ENCODE measurements at places on chromosomes 1 and 21.

GRCh38 chr1:69991644-69992043 is 213.7 kb downstream of the LRRC40 start:
- no peak for DNase-seq

- DNase-seq: no peak
Measured at GRCh38 chr1:3736131-3736561, 16.1 kb upstream of the CCDC27 start.

- DNase-seq: no peak
Measured at GRCh38 chr1:81428998-81429397, 371.7 kb upstream of the ADGRL2 start.

GRCh38 chr1:14625572-14625971 is 27.1 kb downstream of the KAZN start:
- no peak for DNase-seq

GRCh38 chr1:236393681-236394481 is at the start of gene EDARADD:
Gene EDARADD, plus strand, starts transcription at chr1:236394286. Its CDS starts 159 bp downstream, at chr1:236394445.
- DNase-seq: no peak

GRCh38 chr1:41486371-41487125 is 2.1 kb upstream of the EDN2 start:
- DNase-seq: no peak

DNA sequence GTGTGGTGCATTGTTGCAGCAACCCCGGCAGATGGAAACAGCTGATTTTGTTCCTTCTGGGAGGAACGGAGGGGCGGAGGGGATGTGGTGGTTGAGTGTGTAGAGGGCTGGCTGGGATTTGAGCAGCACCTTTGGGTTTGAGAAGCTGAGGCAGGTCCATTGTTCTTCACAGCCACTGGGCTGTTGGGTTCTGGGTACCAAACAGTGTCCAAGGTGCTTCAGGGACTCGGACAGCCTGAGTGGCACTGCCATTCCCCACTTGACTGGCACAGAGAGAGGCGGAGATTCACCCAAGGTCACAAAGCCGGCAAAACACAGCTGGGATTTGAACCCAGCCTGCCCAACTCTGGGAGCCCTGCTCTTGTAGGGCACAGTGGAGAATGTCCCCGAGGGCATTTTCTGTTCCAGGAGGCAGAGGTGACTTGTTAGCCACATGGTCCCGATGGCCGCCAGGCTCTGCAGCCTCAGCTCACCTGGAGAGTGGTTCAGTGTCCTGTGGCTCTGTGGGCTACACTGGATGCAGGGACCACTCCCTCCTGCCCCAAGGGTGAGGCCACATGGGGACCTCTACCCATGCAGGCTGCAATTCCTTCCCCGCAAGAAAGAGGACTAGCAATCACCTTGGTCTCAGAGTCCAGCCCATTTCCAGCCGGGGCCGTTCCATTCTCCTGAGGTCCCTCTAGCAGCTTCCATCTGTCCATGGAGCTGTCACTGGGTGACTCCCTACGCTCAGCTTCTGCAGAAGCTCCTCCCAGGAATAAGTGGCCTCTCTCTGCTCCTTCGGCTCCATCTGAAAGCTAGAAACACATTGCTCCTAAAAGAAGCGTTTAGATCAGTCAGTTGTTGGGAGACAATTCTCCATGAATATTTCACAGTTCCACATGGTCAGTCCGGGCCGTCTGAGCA is 31.2 kb upstream of the C1orf174 start:
- no peak for DNase-seq

- DNase-seq: no peak
Measured at GRCh38 chr1:18486195-18486594, 5.5 kb downstream of the KLHDC7A start.

DNA sequence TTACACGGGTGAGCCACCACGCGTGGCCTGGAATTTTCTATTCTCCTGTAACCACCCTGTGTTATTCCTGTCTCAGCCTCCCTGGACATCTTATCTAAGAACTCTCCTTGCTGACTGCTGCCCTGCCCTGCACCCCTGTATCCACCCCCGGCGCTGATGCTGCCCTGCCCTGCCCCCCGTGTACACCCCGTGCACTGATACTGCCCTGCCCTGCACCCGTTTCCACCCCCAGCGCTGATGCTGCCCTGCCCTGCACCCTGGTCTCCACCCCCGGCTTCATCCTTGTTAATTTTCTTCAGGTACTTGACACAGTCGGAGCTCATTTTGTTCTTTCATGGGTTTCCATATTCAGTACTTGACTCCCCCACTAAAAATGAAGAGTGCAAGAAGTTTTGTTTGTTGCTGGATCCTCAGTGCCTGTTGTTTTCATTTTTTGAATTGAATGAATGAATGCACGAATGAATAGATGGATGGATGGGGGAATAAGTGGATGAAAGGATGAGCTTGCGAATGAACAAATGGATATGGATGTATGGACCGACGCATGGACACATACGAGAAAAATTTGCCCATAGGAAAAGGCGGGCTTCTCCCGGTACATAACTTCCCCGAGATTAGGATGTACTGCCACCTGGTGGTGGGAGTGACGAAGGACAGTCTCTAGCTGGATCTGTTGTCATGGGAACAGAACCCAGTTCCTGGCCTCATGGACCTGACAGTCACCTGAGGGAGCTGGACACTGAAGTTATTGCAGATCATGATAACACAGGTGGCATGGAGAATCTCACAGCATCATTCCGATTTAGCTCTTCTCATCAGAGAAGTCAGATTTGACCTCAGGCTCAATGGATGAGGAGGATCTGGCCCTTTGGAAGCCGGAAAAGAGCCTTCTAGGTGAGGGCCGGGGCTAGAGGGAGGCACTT is 14.9 kb downstream of the AADACL4 start:
- DNase-seq: peak; percentile 46

DNA sequence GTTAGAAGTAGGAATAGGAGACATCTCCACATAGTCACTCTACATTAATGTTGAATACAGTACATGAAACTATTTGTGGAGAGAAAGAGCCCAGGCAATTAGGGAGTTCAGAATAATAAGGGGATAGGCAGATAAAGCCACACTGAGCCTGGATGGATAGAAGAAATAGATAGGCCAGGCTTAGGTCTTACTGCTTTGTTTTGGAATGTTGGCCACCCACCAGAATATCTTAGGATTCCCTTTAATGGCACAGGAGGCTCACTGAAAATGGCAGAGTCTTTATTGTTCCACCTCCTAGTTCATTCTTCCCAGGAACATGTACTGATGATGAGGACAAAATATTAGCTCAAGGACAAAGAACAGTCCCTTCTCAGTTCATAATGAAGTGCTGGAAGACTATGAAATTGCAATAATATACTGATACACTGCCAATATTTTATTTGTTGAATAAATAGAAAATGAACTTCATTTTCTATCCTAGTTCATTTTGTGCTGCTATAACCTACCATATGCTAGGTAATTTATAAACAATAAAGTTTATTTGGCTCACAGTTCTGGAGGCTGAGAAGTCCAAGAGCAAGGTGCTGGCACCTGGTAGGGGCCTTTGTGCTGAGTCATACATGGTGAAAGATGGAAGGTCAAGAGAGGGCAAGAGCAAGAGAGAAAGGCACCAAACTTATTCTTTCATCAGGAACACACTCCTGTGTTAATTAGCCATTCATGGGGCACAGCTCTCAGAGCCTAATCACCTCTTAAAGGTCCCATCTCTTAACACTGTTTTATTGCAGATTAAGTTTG is 87.3 kb downstream of the TBX15 start:
- no peak for DNase-seq

- no peak for DNase-seq
Measured at GRCh38 chr1:156660752-156661112, 16.5 kb downstream of the NES start.

GRCh38 chr1:32859915-32860314 is 10.8 kb downstream of the FNDC5 start:
- no peak for DNase-seq

GRCh38 chr1:245232931-245233330 is 78.1 kb downstream of the KIF26B start:
- no peak for DNase-seq

GRCh38 chr1:3347257-3348020 is 107.0 kb upstream of the ARHGEF16 start:
- no peak for DNase-seq

- DNase-seq: no peak
Measured at GRCh38 chr1:33111965-33112364, 31.0 kb downstream of the AZIN2 start.

DNA sequence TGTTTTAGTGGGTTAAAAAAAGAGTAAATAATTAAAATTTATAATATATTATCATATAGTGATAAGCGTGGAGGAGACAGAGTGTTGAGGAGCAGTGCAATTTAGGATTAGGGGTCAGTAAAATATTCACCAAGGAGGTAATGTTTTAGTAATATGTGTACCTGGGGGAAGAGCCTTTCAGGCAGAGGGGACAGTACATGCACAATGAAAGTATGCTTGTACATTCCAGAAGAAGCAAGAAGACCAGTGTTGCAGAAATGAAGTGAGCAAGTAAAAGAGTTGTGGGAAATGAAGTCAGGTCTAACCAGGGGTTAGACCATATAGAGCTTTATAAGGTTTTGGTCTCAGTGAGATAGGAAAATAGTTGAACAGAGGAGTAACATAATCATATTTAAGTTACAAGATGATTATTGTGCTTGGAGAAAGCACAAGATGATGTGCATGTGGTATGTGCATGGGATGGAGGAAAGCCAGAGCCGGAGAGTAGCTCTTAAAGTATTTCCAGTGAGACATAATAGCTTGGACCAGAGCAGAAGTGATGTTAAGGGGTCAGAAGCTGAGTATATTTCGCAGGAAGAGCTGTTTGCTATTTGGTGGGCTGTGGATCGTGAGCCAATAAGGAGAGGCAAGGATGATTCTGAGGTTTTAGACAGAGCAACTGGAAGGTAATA is 44.8 kb downstream of the SNX7 start:
- no peak for DNase-seq

GRCh38 chr21:28537371-28538079 is 455.2 kb downstream of the LTN1 start:
- no peak for DNase-seq

DNA sequence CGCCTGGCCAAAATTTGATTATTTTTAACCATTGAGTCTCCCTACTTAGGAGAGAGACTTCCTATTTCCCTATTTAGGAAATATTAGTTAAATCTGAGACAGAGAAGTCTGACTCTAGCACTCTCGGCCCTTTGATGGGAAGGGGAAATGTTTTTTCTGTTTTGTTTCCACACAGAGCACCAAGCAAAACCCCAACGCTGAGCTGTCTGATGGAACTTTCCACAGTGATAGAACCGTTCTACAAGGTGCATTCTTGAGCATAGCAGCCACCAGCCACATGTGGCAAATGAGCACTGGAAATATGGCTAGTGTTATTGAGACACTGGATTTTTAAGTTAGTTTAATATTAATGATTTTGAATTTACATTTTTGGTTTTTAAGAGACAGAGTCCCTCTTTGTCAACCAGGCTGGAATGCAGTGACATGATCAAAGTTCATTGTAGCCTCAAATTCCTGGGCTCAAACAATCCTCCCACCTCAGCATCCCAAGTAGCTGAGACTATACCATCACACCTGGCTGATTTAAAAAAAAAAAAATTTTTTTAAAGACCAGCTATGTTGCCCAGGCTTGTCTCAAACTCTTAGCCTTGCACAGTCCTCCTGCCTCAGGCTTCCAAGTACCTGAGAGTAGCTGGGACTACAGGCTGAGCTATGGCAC is 77.3 kb upstream of the GALNT2 start:
- no peak for DNase-seq

- peak; percentile 81 for DNase-seq
Measured at GRCh38 chr1:32335790-32336590, at the start of gene MARCKSL1. Gene MARCKSL1, minus strand, starts transcription at chr1:32336233. Its CDS starts 200 bp downstream, at chr1:32336033.

GRCh38 chr1:192491804-192492554 is 83.6 kb upstream of the RGS1 start:
- DNase-seq: no peak

DNA sequence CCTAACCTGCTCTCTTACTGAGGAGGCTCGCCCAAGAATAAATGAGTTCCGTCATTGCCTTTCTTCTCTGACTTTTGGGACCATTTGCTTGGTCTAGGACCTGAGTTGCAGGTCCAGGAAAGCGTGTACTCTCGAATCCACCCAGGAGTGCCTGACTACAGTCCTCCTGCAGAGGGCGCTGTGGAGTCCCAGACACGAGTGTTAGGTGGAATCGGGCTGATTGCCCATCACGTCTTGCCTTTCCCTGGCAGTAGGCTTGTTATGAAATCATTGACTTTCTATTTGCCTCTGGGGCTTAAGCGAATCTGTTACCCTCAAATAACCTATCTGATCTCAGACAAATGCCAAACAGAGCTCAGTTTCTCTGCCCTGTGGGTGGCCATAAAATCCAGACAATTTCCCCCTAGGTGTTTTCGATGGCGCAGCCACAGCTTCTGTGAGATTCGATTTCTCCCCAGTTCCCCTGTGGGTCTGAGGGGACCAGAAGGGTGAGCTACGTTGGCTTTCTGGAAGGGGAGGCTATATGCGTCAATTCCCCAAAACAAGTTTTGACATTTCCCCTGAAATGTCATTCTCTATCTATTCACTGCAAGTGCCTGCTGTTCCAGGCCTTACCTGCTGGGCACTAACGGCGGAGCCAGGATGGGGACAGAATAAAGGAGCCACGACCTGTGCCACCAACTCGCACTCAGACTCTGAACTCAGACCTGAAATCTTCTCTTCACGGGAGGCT is at the start of gene IL20:
Gene IL20 (plus strand): TSS at position 685 of the 733 bp plus-strand sequence. CDS start 230 bp downstream, outside the sequence.
- peak; percentile 85 for DNase-seq

DNA sequence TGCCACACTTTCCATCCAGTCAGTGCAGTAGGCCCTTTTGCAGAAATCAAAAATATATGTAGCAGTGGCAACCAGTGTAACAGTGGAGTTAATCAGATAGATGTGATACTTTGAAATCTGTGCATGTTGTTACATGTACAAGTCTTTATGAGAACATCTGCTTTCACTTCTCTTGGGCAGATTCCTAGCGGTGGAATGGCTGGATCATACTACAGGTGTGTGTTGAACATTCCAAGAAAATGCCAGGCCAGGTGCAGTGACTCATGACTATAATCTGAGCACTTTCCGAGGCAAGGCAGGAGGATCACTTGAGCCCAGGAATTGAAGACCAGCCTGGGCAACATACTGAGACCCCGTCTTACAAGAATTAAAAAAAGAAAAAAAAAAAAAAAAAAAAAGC is 55.3 kb downstream of the GNB1 start:
- no peak for DNase-seq

DNA sequence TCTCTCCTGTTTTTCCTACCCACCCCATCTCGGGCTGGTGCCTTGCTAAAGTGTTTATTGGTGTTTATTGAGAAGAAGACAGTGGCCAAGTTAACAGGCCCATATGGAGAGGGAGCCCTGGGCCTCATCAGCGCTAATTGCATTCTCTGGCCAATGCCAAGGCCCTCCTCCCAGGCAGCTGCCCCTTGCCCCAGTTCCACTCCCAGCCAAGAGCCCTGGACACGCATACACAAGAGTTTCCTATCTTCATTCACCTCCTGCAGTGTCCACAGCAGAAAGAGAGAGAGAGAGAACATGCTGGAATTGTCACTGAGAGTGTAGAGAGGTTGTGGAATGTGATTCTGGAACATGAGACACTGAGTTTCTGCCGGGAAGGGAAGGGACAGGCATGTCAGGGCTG is 25.4 kb upstream of the VWA5B1 start:
- DNase-seq: no peak
